ENCODE measurements at places on chromosomes 6 and 20.

DNA sequence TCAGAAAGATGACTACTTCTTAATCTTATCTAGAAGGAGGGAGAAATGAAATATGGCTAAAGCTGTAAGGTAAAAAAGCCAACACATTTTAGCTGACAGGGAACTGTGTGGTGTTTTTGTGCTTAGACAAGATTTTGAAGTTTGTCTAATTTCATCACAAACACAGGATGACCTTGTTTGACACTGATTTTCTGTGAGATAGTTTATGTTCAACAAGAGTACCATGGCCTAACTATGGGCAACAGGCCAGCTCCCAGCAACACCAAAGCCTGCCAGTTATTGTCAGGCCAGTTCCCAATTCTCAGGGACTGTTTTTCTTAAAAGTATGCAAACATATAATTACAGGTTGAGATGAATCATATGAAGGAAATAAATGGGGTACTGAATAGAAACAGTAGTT, 5.5 kb upstream of the ABCF1 start:
- no peaks in the 10 kb centered on the region for H3K27me3 ChIP-seq
- no peak for DNase-seq
- H3K36me3 ChIP-seq, result peaks cover 9% of the 10 kb centered on the region
- H3K4me3 ChIP-seq, result no peak overlapping the region
- H3K27ac ChIP-seq, result no peak overlapping the region
- peaks cover 4% of the 10 kb centered on the region for H3K4me1 ChIP-seq

GRCh38 chr6:142262231-142262630, 39.6 kb upstream of the ADGRG6 start:
- no peak overlapping the region for H3K4me3 ChIP-seq
- no peaks in the 10 kb centered on the region for H3K27me3 ChIP-seq
- H3K4me1 ChIP-seq, result no peaks in the 10 kb centered on the region
- DNase-seq, result no peak

DNA sequence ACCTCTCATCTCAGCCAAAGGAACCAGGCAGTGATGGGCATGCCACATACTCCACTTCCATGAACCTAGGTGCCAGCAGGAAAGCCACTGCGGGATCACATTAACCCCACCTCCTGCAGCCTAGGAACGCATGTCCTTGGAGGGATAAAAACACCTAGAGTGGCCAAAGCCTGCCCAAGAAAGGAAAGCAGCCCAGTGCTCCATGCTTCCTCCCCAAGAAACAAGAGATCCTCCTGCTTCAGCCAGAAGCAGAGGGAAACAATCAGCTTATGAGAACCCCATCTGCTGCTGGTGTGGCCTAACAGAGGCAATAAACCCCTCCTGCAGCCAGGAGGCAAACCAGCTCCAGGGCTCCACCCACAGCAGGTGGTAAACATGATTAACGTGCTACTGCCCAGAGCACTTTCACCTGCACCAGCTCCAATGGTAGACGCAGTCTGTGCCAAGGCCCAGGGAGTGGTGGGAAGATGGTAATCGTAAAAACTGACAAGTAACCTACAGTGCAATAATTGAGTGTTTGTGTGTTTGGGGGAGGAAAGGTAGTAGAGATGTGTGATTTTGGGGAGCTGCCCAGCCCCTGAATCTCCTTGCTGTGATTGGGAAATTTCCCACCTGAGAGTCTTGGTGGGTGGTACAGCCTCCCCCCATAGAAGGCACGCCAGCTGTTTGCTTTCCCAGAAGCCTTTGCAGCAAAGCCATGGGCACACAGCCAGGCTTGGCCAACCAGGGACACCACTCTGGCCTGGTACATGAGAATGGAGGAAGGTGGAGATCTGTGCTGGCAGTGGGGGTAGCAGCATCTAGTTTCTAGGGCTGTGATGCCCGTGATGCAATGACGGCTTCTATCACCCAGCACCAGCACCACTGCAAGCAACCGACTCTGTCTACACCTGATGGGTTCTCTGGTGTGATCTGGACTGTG, 50.6 kb upstream of the TBC1D7 start:
- H3K36me3 ChIP-seq, result no peaks in the 10 kb centered on the region
- no peak overlapping the region for H3K4me3 ChIP-seq
- no peaks in the 10 kb centered on the region for H3K27me3 ChIP-seq
- DNase-seq, result no peak

DNA sequence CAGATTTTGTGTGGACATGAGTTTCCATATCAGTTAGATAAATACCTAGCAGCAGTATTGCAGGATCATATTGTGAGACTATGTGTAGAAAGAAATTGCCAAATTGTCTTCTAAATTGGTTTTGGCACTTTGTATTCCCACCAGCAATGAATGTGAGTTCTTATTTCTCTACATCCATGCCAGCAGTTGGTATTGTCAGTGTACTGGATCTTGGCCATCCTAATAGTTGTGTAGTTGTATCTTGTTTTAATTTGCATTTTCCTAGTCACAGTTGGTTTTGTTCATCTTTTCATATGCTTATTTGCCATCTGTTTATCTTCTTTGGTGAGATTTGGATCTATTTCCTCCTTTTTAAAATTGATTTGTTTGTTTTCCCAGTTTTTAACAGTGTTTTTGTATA, 154.7 kb upstream of the HCRTR2 start:
- H3K27me3 ChIP-seq, result no peaks in the 10 kb centered on the region
- DNase-seq, result no peak

DNA sequence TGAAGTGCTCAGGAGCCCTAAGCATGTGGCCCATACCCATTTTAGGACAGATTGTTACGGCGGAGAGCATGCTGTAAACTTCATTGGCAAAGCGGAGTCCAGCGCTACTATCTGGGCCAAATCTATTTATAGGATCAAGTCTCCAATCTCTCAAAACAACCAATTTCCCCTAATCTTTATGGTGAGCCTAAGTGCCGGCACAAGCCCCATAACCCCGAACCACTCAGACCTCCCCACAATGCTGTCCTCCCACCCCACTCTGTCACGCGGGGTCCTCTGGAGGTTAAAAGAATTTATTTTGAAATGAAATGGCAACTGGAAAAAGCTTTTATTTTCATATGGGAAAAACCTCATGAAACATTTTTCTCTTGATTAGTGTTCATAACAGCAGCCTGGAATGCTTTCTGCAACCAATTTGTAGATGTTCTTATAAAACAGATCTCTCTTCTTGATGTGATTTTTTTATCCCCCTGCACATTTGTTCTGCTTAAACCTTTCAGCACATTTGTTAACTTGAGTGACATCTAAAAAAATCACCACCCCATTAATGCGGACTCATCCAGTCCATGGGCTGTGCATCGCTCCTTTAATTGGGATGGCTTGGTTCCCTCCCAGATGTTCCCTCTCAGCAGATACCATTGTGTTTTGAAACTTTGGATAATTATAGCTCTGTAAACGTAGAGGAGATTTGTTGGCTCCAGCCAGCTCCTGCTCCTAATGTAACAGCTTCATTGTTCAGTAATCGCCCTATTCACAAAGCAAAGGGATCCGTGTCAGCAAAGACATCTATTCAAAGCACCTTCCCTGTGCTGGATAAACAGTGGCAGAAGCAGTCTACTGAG, 323.6 kb downstream of the CD83 start:
- no peak for DNase-seq
- no peak overlapping the region for H3K27ac ChIP-seq
- no peaks in the 10 kb centered on the region for H3K36me3 ChIP-seq
- peaks cover 2% of the 10 kb centered on the region for H3K4me1 ChIP-seq
- no peaks in the 10 kb centered on the region for H3K27me3 ChIP-seq

- DNase-seq, result peak; percentile 21
- no peak overlapping the region for H3K27ac ChIP-seq
- H3K4me1 ChIP-seq, result no peaks in the 10 kb centered on the region
Measured at GRCh38 chr6:118565311-118565960, 17.3 kb downstream of the PLN start.

GRCh38 chr6:129908356-129908755, 47.2 kb upstream of the TMEM244 start:
- no peak for DNase-seq
- H3K27ac ChIP-seq, result no peak overlapping the region
- no peaks in the 10 kb centered on the region for H3K36me3 ChIP-seq

GRCh38 chr20:40603057-40603651, 85.9 kb downstream of the MAFB start:
- H3K27ac ChIP-seq, result no peak overlapping the region
- no peaks in the 10 kb centered on the region for H3K27me3 ChIP-seq
- H3K4me3 ChIP-seq, result no peak overlapping the region
- H3K36me3 ChIP-seq, result no peaks in the 10 kb centered on the region
- DNase-seq, result no peak

DNA sequence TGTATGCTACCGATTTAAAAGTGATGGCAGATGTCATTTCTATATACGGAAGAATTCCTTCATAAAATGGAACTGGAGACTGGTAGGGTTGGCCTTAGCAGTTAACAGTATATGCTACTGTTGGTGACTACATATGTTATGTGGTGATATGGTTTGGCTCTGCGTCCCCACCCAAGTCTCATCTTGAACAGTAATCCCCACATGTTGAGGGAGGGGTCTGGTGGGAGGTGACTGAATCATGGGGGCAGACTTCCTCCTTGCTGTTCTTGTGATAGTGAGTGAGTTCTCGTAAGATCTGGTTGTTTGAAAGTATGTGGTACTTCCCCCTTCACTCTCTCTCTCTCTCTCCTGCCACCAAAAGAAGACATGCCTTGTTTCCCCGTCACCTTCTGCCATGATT, 29.6 kb downstream of the RGS17 start:
- H3K4me1 ChIP-seq, result no peaks in the 10 kb centered on the region
- no peak for DNase-seq

DNA sequence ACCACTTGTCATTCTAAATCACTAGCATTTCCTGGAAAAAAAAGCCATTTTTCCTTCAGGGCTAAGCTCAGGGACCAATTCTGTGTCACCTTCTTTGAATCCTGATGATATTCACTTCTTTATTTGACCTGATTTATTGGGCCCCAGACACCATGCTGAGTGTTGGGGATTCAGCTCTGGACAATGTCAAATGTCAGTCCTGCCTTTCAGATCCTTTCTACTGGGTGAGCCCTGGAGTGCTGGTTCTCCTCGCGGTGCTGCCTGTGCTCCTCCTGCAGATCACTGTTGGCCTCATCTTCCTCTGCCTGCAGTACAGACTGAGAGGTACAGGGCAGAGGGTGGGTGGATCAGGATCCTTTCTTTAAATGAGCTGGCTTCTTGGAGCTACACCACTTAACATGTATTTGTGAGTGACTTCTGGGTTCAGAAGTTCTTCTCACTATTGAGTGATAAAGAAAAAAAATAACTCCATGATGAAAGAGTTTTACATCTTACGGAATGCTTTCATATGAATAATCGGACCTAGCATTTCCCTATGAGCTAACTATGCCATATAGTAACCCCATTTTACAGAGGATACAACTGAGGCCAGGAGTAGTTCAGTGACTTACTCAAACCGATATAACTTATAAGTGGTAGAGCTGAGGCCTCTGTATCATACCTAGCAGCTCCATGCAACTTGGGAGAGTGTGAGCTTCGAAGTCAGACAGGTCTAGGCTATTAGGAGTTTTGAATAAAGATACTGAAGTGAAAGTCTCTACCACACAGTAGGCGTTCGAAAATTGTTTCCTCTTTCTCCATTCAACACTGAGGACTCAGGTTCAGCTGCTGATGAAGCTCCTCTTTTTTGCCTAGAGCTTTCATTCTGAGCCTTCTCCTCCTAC, 9.3 kb downstream of the MOG start:
- no peaks in the 10 kb centered on the region for H3K4me1 ChIP-seq
- no peak overlapping the region for H3K27ac ChIP-seq
- H3K36me3 ChIP-seq, result no peaks in the 10 kb centered on the region
- peaks cover 5% of the 10 kb centered on the region for H3K27me3 ChIP-seq
- no peak overlapping the region for H3K4me3 ChIP-seq

- no peak overlapping the region for H3K4me3 ChIP-seq
- H3K27me3 ChIP-seq, result no peaks in the 10 kb centered on the region
- no peak overlapping the region for H3K27ac ChIP-seq
- no peaks in the 10 kb centered on the region for H3K36me3 ChIP-seq
- peaks cover 4% of the 10 kb centered on the region for H3K4me1 ChIP-seq
Measured at GRCh38 chr6:131782764-131783163, 25.1 kb upstream of the ENPP1 start.

DNA sequence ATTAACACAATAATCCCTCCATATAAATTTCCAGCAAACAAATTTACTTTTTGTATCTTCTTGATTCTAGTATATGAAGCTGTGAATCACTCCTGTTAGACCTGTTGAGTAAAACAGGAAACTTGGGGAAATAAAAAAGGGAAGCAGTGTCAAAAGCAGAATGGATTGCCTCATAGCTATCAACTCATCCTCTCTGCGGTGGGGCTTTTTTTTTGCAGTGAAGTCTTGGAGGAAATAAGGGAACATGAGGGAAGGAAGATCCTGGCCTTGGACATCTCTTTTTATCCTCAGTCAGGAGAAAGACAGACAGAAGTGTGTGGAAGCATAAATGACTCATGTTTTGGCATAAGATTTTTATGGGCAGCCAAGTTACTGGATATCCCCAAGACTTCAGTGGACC, 332.5 kb downstream of the TFAP2A start:
- H3K4me3 ChIP-seq, result no peak overlapping the region
- no peak for DNase-seq
- no peak overlapping the region for H3K27ac ChIP-seq
- no peaks in the 10 kb centered on the region for H3K4me1 ChIP-seq
- H3K27me3 ChIP-seq, result no peaks in the 10 kb centered on the region

DNA sequence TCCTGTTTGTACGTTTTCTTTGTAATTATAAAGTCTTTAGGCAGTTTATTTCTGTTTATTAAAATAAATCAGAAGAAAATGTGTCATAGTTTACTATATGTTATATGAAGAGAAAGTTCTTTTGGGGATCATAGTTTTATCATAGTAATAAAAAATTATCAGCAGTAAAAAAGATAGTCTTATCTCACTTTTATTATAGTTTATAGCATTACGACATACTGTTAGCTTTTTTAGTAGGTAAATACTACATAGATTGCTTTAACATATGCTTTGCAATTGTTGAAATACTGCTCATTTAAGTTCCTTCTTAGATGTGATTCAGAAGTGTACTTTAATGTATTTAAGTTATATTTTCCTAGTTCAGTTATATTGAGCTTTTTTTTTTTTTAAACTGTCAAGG, 13.9 kb downstream of the QKI start:
- H3K36me3 ChIP-seq, result no peaks in the 10 kb centered on the region
- H3K4me3 ChIP-seq, result no peak overlapping the region
- peaks cover under 1% of the 10 kb centered on the region for H3K4me1 ChIP-seq
- no peak overlapping the region for H3K27ac ChIP-seq

GRCh38 chr20:32792316-32792715, 27.4 kb upstream of the MAPRE1 start:
- DNase-seq, result peak; percentile 67
- H3K27me3 ChIP-seq, result no peaks in the 10 kb centered on the region
- H3K36me3 ChIP-seq, result peaks cover 7% of the 10 kb centered on the region
- H3K27ac ChIP-seq, result no peak overlapping the region

Measured in fibroblast of lung (primary cell).